ENCODE measurements at places on chromosomes 4 and X. TPM values are rescaled to one million over a fixed set of nuclear protein-coding genes. Genes with fewer than 3 reads are reported as not detected.

Gene SLC25A43
- total RNA-seq, result 8.0 TPM

Gene GPRASP3
- total RNA-seq, result 2.0 TPM

Gene NXF2
- total RNA-seq, result not detected

Gene SULT1E1
- not detected for total RNA-seq

Gene HELT
- total RNA-seq, result not detected

Gene PDE6B
- total RNA-seq, result 10.0 TPM

Gene VCX
- not detected for total RNA-seq

Gene BLOC1S4
- total RNA-seq, result 22.3 TPM

Gene KCNE5
- 0.47 TPM for total RNA-seq

Gene ERAS
- not detected for total RNA-seq

Gene PRDX4
- 35.5 TPM for total RNA-seq

Gene PAGE2B
- not detected for total RNA-seq

Gene TEX13D
- not detected for total RNA-seq

Gene TAF9B
- 10.0 TPM for total RNA-seq

Gene CNGA1
- total RNA-seq, result not detected

Gene PLXNB3
- total RNA-seq, result 0.50 TPM

Gene IL15
- 3.4 TPM for total RNA-seq

Gene ASB9
- 0.49 TPM for total RNA-seq

Gene SEC24D
- total RNA-seq, result 40.3 TPM

Gene LIMCH1
- total RNA-seq, result not detected

Gene MTNR1A
- not detected for total RNA-seq

Gene FRAS1
- not detected for total RNA-seq

Gene HSD17B10
- 111 TPM for total RNA-seq

Gene TMPRSS11F
- total RNA-seq, result not detected

Gene DCTD
- total RNA-seq, result 85.1 TPM

Gene FAM13A
- total RNA-seq, result 1.8 TPM

Data from activated CD8-positive, alpha-beta memory T cell treated with anti-CD3 and anti-CD28 coated beads, Interleukin-2, amount 10 ng/mL, durations not matched to agents 7 days and 5 days (primary cell).